T-cell (primary cell): ENCODE measurements at places on chromosomes 4 and X. TPM values are rescaled to one million over a fixed set of nuclear protein-coding genes. Genes with fewer than 3 reads are reported as not detected.
A peak's percentile ranks its signal among the peaks of the same experiment; 100 is the strongest.

The GPRASP3 gene
- 1.9 TPM for total RNA-seq

The GRIPAP1 gene
- total RNA-seq: 104 TPM

The EDA2R gene
- total RNA-seq: 0.66 TPM

The SOX3 gene
- not detected for total RNA-seq

The KLF3 gene
- total RNA-seq: 127 TPM

DNA sequence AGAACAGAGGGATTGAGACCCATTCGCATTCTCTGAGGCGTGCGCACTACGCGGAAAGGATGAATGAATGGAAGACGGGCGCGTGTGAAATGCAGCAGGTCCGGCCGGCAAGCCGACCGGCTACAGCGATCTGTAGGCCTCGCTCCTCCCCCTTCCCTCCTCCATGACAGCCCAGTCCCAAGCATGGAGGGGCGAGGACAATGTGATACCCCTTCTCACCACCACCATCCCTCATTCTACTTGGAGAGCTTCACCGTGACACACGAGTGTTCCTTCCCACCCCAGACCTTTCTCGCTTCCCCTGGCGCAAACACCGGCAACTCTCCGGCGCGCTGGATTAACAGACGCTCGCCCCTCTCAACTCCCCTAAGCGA is 815 bp downstream of the EIF4E start:
- DNase-seq: peak; percentile 32

DNA sequence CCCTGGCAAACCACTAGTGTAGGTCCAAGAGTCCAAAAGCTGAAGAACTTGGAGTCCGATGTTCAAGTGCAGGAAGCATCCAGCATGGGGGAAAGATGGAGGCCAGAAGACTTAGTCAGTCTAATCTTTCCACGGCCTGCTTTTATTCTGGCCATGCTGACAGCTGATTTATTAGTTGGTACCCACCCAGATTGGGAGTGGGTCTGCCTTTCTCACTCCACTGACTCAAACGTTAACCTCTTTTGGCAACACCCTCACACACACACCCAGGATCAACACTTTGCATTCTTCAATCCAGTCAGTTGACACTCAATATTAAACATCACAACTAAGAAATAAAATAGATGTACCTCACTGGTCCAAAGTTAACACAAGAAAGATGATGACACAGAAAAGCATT is 134.8 kb upstream of the GABRA2 start:
- DNase-seq: no peak

- no peak for DNase-seq
Observed at GRCh38 chr4:102341201-102341600, 4.1 kb downstream of the SLC39A8 start.

GRCh38 chrX:10087391-10087790 is 69.4 kb upstream of the CLCN4 start:
- no peak for DNase-seq
